ENCODE measurements at places on chromosomes 11 and 22.

- DNase-seq = no peak
Measured at GRCh38 chr22:17563936-17564391, 666 bp downstream of the SLC25A18 start.

GRCh38 chr11:116473790-116474346 is 298.9 kb downstream of the BUD13 start:
- DNase-seq = no peak

DNA sequence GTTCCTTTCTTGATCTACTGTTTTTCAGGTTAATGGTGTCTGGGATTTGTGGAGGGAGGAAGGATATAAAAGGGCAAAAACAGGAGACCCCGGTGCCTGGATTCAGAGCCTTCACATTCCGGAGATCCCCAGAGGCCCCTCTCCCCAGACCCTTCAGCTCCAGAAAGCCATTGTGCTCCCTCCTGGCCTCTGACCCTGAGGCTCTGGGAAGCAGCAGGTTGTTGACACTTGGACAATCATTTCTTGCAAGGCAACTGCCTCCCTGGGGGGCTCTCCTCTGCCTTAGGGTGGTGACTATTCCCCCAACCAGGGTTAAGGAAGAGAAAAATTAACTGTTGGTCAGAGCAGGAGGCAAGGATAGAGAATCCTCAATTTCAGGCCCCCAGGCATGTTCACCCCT is 86.9 kb upstream of the NNMT start:
- DNase-seq = no peak

DNA sequence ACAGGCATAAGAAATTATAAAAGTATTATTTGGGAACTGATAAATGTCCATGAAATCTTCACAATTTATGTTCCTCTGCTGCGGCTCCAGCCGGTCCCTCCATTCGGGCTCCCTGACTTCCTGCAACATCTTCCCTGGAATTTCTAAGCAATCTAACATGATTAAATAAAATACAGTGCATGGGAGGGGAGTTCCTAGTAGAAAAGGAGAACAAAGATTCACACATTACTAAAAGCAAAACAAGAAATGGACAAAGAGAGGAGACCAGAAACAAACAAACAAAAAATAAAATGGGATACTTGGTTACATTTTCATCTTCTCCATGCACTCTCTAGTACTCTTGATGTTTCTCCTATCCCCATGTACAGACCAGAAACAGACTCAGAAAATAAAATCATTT is 8.6 kb upstream of the APOL4 start:
- DNase-seq = no peak

GRCh38 chr11:116653206-116653605 is 119.6 kb downstream of the BUD13 start:
- no peak for DNase-seq

DNA sequence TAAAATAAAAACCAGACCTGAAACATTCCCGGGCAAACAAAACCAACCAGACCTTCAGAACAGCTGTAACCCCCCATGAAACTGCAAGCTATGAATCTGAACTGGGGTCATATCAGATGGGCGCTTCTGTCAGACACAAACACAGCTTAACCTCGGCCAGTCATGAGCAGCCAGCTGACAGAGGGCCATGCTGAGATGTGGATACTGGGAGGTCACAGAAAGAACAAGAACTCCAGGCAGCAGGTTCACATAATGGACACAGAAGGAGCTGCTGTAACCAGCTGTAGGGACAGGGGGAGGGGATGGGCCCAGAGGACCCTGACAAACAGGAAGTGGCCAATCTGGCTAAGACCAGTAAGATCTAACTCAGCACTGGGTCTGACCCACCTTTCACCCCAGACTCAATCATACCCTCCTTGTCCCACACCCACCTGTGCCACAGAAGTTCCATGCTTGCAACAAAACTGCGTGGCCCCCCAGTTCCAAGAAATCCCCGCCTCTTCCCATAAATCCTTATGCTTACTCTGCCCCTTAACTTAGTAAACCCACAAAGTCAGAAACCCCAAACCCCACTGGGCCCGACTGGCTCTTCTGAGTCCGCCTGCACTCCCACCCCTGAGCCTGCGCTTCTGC is 4.0 kb downstream of the APOL4 start:
- DNase-seq = no peak

DNA sequence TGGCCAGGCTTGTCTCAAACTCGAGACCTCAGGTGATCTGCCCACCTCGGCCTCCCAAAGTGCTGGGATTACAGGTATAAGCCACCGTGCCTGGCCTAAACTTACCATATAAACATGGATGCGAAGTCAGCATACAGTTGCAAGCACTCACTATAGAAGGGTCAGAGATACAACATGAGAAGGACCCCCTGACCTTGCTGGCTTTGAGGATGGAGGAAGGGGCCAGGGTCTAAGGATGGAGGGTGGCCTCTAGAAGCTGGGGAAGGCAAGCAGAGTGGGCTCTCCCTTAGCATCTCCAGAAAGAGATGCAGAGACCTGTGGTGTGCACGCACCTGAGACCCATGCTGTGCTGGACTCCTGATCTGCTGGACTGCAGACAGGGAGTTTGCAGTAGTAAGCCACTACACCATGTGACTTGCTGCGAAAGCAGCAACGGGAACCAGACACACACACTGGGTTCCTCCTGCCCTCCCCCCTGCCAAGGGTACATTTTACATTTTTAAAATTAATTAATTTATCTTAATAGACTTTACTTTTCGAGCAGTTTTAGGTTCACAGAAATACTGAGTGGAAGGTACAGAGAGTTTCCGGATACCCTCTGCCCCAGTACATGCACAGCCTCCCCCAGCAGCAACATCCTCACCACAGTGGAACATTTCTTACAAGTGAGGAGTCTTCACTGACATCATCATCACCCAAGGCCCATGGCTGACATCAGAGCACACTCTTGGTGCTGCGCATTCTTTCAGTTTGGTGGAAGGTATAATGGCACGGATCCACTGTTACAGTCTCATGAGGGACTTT is 170.1 kb upstream of the B3GAT1 start:
- no peak for DNase-seq

- no peak for DNase-seq
Measured at GRCh38 chr11:68251765-68252164, 20.0 kb downstream of the C11orf24 start.

DNA sequence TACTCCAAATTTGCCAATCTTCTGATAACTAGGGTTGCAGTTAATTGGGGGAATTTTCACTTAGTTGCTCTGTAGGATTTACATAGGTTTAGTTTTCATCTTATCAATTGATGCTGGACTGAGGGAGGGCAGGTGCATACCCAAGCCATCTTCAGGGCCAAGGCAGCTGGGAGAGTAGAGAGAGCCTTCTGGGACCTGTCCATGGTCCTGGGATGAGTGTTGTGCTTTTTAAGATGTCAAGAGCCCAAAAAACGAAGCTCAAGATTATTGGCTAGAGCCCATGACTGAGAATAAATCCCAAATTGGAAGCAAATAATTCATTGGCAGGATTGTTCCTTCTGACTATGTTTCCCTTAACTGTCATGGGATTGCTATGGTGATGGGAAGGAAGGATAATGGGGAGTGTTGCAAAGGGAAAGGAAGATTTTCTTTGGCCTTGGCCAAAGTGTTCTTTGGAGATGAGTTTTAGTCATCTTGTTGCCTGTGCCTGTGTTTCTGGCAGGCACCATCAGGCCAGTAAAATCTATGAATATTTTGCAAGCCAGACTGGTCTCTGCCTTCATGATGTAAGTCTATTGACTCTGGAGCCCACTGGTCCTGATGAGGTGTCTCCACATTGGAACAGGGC is 4.5 kb downstream of the SLC22A6 start:
- DNase-seq = no peak
